ENCODE measurements at places on chromosomes 12 and 14. TPM values are rescaled to one million over a fixed set of nuclear protein-coding genes. Genes with fewer than 3 reads are reported as not detected.

SDR9C7 gene
- not detected for total RNA-seq

PLD4 gene
- total RNA-seq: 0.14 TPM

CD163 gene
- 30.1 TPM for total RNA-seq

IFNG-AS1 gene
- total RNA-seq: not detected

OR4K17 gene
- not detected for total RNA-seq

MANSC4 gene
- total RNA-seq: not detected

PLEK2 gene
- total RNA-seq: not detected

SLC39A5 gene
- total RNA-seq: 8.0 TPM

GPRC5D gene
- total RNA-seq: not detected

CNTN1 gene
- 12.6 TPM for total RNA-seq

ANO2 gene
- 16.9 TPM for total RNA-seq

TPH2 gene
- total RNA-seq: not detected

Data from stomach (tissue), 19 donors.